ENCODE measurements at places on chromosomes 1 and 21. TPM values are rescaled to one million over a fixed set of nuclear protein-coding genes. Genes with fewer than 3 reads are reported as not detected.

FAM110D gene
- total RNA-seq = not detected

NBPF20 gene
- 1.8 TPM for total RNA-seq

NEK2 gene
- total RNA-seq = 36.2 TPM

PARP1 gene
- total RNA-seq = 104 TPM

CCNL2 gene
- total RNA-seq = 96.1 TPM

HIVEP3 gene
- 8.7 TPM for total RNA-seq

PADI3 gene
- under 0.01 TPM for total RNA-seq

SHISA4 gene
- total RNA-seq = 18.5 TPM

MAST2 gene
- 38.8 TPM for total RNA-seq

FMN2 gene
- total RNA-seq = 5.4 TPM

KCNA3 gene
- 0.66 TPM for total RNA-seq

DMBX1 gene
- not detected for total RNA-seq

NIT1 gene
- 34.6 TPM for total RNA-seq

TFAP2E gene
- total RNA-seq = not detected

FLG2 gene
- not detected for total RNA-seq

CRNN gene
- not detected for total RNA-seq

RHEX gene
- not detected for total RNA-seq

LRRC7 gene
- under 0.01 TPM for total RNA-seq

NBPF19 gene
- 14.4 TPM for total RNA-seq

NPR1 gene
- 0.88 TPM for total RNA-seq

GBP3 gene
- total RNA-seq = 38.3 TPM

CELA3B gene
- not detected for total RNA-seq

LDLRAD1 gene
- not detected for total RNA-seq

PTGS2 gene
- 113 TPM for total RNA-seq

RNF207 gene
- 24.9 TPM for total RNA-seq

AGRN gene
- total RNA-seq = 155 TPM

GPR153 gene
- 10.2 TPM for total RNA-seq

PPIAL4G gene
- total RNA-seq = not detected

FCRLB gene
- total RNA-seq = 1.8 TPM

ANGPTL3 gene
- not detected for total RNA-seq

OLFML2B gene
- 10.7 TPM for total RNA-seq

LAMTOR2 gene
- total RNA-seq = 35.2 TPM

YRDC gene
- total RNA-seq = 23.9 TPM

AGMAT gene
- total RNA-seq = 2.3 TPM

OVAAL gene
- total RNA-seq = not detected

PROX1 gene
- under 0.01 TPM for total RNA-seq

CFAP74 gene
- total RNA-seq = not detected

TRIM67 gene
- not detected for total RNA-seq

GBP7 gene
- not detected for total RNA-seq

GPATCH3 gene
- total RNA-seq = 9.6 TPM

TFF1 gene
- not detected for total RNA-seq

OR2AK2 gene
- total RNA-seq = not detected

Data from placental pericyte (primary cell).